ENCODE measurements at places on chromosomes 3 and 15.

DNA sequence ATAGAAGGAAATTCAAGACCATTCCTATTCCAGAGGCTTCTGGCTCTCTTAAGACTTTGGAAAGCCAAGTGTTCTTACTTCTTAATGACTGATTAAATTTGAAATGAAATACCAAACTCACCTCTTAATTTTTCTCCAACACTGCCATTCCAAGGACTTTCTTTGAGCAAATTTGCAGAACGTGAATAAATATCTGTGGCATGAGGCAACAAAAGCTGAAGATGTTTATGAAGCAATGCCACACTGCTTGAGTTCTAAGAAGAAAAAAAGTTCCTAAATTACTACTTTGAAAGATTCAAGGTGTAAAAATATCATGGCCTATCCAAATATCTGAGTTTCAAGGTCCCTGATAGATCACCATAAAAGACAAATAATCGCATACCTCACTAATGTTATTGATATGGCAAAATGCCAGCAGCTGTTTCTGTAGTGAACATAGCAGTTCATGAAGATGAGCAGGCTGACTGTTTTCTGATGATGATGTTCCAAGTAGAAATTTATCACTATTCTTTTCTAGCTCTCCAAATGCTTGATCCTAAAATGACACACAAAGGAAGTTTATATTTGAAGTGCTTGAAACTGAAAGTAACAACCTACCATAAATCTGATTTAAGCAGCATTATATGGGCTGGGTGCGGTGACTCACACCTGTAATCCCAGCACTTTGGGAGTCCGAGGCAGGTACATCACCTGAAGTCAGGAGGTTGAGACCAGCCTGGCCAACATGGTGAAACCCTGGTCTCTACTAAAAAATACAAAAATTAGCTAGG lies 104.4 kb downstream of the HERC1 start:
- DNase-seq, result no peak

- no peak for DNase-seq
These were observed 4.1 kb downstream of the CD80 start for GRCh38 chr3:119555309-119555735.

- no peak for DNase-seq
These were observed 142.7 kb downstream of the ALDH1A2 start for GRCh38 chr15:57922776-57923175.

- no peak for DNase-seq
These were observed 16.5 kb downstream of the PLXNA1 start for GRCh38 chr3:126999383-126999782.

DNA sequence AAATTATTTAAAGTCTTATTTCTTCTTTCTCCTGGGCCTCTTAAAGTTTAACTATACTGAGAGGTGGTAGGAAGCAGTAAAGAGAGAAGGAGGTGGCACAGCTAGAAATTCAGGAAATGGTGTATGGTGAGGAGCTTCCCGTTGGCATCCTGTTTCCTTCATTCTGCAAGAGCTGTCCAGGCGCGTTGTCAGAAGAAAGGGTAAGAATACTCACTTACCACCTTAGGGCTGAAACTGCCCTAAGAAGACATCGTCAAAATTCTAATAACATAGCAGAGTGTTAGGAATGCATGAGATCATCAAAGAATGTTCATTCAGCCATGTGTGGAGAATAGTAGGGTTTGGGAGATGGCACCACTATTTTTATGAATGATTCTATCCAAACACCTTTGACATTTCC lies 699.6 kb downstream of the MCTP2 start:
- DNase-seq, result no peak

DNA sequence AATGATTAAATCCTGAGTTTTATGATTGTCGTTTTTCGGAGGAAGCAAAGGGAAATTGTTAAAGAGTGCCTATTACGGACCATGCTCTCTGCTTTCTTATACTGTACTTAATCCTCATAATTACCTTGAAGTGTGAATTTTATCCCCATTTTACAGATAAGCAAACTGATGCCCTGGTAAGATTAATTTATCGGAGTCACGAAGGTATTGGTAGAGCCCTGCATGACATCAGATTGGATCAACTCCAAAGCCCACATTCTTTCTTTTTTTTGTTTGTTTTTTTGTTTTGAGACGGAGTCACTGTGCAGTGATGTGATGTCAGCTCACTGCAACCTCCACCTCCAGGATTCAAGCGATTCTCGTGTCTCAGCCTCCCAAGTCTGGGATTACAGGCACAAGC lies 1.6 kb upstream of the GNB4 start:
- no peak for DNase-seq

GRCh38 chr3:32254268-32254667 lies 15.8 kb downstream of the CMTM8 start:
- no peak for DNase-seq

DNA sequence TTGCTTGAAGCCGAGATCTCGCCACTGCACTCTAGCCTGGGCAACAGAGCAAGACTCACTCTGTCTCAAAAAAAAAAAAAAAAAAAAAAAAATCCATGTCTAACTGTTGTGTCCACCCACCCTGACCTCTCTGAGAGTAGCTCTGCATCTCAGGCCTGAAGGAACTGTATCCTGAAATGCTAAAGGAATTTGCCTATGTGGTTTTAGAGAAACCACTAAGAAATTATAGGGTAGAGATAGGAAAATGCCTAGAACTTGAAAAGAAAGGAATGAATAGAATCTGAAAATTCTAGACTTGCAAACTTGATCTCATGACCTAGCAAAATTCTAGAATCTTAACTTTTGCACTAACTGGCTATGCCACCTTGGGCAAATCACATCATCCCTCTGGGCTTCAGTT lies 217.5 kb upstream of the ROPN1 start:
- DNase-seq, result no peak

- DNase-seq, result no peak
These were observed 31.1 kb downstream of the FILIP1L start for GRCh38 chr3:100083209-100083608.

DNA sequence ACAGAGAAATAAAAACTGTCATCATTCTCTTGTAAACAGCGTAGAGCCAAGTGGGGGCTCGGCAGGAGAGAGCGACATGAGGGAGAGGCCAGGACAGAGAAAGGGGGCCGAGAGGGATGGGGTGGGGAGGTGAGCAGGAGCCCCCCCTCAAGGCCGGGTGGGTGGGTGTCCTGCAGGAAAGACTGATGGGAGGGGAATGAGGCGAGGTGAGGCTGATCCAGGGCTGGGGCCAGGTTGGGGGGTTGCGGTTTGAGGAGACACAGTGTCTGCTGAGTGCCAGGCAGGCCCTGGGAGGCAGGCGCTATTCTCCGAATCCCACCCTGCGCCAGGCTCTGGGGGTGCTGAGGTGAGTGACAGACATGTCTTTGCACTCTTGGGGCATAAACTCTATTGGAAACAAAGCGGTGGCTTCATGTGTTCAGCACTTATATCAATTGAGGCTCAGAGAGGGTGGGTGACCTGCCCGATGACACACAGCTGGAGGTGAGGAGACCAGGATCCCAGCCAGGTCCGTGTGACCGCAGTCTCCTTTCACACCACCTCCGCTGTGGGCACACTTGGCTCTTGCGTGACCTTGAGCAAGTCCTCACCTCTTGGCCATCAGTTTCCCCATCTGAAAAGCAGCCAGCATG lies 19.6 kb upstream of the CSPG4 start:
- no peak for DNase-seq

DNA sequence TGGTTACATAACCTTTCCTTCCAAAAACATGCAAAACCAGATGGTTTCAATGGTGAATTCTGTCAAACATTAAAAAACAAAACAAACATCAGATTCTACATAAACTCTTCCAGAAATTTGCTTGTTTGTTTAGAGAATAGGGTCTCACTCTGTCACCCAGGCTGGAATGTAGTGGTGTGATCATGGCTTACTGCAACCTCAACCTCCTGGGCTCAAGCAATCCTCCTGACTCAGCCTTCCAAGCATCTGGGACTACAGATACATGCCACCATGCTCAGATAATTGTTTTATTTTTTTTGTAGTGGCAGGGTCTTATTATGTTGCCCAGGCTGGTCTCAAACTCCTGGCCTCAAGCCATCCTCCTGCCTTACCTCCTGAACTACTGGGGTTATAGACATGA lies 36.1 kb downstream of the FBXL2 start:
- no peak for DNase-seq

- DNase-seq, result no peak
These were observed 92.1 kb downstream of the HHLA2 start for GRCh38 chr3:108388136-108389132.

DNA sequence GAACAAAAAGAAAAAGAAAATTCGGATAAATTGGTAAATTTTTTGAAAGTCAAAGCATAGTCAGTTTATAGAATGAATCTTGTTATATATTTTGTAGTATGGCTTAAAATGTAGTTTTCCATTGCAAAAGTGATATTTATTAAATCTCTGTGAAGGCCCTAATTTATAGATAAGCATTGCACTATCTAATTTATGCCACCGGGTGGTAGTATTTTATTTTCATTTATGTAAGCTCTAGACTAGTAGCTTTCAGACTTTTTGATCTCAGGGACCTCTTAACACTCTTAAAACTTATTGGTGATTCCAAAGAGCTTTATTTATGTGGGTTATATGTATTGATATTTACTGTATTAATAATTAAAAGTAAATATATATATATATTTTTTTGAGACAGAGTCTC lies 133.9 kb upstream of the LRRFIP2 start:
- no peak for DNase-seq

DNA sequence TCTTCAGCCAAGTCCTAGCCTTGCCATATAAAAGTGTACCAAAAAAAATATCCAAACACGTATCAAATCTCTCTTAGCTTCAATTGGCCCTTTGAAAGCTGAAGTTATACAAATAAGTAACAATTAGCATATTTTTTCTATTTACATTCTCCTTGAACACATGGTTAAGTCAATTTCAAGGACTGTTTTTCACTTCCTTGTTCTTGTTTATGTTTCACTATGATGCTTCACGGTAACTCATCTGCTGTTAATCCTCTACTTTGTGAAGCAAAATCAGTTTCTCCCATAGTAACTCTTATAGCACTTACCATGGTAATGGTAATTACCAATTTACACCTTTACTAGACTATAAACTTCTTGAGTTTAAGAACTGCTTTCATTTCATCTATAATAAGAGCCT lies 10.6 kb upstream of the SPRED1 start:
- no peak for DNase-seq

- no peak for DNase-seq
These were observed 37.4 kb downstream of the ST6GAL1 start for GRCh38 chr3:186967686-186968085.

DNA sequence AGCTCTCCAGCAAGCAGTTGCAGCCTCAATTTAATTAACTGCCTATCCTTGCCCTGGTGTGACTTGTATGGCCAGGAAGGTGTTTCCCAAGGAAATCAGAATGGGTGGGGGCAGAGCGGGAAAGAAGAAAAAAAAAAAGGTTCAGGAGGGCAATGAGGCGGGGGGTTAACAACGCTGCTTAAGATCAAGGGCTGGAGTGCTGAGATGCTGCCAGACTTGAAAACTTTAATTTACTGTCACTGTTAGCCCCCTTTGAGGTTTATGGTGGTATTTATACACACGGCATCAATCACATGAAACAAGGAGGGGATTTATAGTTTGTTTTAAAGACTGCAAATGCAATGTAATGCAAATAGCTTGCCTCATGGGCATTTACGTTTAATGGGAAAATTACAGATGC lies 319.4 kb upstream of the NR2F2 start:
- DNase-seq, result no peak

DNA sequence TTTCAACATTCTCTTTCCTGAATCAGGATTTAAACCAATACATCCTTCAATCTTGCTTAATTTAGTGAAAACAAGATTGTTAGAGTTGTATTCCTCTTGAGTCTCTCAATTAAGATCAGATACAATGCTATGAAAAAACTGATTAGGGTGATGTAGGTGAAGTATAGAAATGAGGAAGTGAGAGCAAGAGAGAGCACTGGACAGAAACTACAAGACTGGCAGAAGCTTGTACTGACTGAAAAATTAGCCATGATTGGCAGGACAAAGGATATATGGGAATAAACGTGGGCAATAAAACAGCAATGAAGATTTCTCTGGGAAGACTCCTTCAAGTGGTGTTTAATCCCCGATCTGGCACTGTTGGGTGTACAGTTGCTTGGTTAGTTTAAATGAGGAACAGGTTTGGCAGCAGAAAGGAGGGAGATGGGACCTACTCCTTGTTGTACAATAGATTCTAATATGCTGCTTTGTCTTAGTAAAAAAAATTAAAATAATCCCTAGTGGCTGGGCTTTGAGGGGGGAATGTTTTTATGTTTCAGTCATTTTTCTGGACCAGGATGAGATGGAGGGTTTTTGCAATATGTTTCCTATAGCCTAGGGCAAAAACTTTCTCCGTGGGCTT lies 252.7 kb downstream of the SLC9A9 start:
- DNase-seq, result no peak

- no peak for DNase-seq
These were observed 189.6 kb upstream of the MCTP2 start for GRCh38 chr15:94041746-94042145.

DNA sequence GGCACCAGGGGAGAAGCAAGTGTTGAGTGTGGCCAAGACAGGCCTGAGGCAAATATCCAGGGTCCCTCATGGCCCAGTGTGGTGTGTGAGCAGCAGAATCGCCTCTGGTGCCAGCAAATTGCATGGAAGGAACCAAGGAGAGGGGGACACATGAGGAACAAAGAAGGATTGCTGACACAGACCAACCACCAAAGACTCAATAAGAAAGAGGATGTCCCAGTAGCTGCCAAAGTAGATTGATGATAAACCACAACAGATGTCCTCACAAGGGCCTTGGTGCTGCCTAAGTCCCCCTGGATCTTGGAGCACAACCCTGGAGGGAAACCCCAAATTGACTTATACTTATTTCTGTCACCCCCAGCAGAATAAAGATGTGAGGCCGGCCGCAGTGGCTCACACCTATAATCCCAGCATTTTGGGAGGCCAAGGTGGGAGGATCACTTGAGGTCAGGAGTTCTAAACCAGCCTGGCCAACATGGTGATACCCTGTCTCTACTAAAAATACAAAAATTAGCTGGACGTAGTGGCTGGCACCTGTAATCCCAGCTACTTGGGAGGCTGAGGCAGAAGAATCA lies 10.6 kb downstream of the SRGAP3 start:
- DNase-seq, result no peak

DNA sequence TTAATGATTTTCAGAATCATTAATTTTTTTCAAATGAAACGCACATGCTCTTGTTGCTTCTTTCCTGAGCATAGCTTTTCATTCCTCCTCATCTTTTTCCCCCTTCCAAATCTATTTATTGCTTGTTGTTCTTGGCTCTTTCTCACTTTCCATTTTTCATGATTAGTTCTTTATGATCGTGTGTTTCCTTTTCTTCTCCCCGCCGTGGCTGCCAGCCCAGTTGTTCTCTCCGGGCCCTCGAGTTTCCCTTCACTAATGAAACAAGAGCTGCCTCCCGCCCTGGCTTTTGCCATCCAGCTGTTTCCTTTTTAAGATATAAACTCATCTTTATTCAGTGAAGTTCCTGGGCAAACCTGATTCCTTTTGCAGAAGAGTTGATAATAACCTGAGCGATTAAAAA lies 170.2 kb upstream of the NR2F2 start:
- no peak for DNase-seq

- no peak for DNase-seq
These were observed 15.9 kb downstream of the MYZAP start for GRCh38 chr15:57607570-57608000.

GRCh38 chr3:149612456-149612855 lies 45.4 kb downstream of the WWTR1 start:
- no peak for DNase-seq

Data from activated CD4-positive, alpha-beta T cell treated with anti-CD3 and anti-CD28 coated beads, Interleukin-2, amount 50 U/mL, for 4 hours (primary cell).